ENCODE measurements at places on chromosomes 11 and 22.

DNA sequence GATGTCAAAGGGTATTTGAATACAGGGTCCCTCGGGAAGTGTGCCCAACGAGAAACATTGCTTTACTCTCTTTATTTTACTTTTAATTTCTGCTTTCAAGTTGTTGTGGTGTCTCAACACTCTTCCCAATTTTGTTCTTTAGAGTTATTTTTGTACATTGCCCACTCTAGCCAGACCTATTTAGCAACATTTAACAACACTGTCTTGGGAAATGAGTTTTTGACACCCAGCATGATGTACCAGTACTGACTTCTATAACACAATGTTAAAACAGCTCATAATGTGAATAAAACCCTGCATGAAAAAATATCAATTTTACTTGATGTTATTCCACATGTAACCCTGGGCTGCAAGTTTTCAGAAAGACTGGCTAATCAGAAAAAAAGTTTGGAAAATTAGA is 350.2 kb upstream of the PITPNB start:
- DNase-seq, result no peak

DNA sequence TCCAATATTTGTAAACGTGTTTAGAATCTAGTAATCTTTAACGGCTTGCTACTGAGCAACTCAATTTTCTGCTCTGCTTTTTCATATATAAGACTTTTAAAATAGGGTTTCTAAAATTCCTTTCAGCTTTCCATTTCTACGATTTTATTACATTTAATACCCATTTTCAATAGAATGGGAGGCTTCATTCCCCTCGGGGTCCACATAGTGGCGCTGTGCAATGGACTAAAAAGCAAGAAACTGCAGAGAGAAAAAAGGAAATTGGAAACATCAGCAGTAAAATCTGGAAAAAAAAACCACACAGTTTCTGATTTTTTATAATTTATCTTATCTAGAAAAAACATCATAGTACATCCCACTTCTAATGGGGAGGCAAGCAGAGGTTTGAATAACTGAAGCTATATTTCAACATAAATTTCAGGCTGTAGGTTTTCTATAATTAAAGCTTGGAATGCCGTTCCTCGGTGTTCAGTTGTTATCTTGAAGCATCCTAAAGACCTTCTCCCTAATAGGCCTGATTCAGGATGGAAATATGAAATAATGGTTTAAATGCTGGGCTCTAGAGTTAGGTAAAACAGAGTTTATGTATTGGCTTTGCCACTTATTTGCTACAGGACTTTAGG is 18.7 kb upstream of the JHY start:
- peak; percentile 69 for DNase-seq

DNA sequence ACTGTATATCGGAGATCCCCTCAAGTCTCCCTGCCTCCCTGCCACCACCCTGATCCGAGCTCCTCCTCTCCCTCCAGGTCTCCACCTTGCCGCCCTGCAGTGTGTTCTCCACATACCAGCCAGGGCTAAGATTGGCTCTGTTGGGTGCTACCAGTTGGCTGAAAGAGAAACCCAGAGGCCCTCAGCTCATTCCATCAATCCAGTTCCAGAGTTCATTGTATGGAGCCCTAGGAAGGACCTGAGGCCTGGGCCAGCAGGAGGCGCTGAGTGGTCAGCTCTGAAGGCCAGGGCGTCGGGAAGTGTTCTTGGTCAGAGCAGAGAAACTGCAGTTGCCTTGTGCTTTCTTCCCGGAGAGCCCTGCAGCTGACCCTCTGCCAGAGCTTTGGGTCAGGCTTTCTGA is 2.2 kb upstream of the TOP3B start:
- peak; percentile 43 for DNase-seq

GRCh38 chr11:71340086-71340606 is 87.8 kb upstream of the SHANK2 start:
- no peak for DNase-seq

- DNase-seq, result peak; percentile 35
Measured at GRCh38 chr11:111836721-111837120, 34.7 kb downstream of the ALG9 start.

GRCh38 chr11:30377347-30377746 is 54.4 kb downstream of the ARL14EP start:
- DNase-seq, result no peak

DNA sequence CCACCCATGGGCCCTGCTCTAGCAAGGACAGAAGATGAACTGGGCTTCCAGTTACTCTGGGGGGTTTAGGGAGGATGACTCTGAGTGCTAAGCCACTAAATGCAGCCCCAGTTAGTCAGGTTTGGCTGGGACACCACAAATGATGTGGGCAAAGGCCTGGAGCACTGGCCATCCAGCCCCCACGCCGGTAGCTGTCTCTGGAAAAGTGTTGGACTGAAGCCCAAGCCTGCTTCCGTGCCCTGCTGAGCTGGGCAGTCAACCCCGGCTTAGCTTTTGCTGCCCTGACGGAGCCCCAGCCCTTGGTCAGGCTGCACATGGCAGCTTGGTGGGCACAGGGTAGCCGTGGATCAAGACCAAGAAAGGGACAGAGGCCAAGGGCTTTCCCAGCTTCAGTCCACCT is 5.7 kb upstream of the GSTP1 start:
- no peak for DNase-seq

DNA sequence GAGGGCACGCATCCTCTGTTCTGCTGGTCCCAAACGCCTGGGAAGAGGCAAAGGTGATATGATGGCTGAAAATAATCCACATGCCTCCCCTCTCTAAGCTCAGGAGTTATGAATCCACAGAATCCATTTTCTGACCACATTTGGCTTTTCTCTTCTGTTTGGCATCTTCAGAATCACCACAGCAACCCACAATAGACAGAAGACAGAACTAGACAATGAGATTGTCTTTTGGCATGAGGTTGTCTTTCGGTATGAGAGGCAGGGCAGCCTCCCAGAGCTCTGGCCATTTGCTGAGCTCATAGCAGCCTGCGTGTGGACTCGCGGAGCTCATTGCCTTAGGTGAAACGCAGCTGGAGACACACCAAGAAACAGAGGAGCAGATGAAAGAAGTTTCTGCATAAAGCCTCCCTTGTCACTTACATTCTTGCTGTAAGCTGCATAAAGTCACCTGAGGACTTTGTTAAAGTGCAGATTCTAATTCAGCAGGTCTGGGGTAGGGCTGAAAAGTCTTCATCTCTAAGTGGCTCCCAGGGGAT is 868.0 kb downstream of the NTM start:
- DNase-seq, result no peak

- DNase-seq, result no peak
Measured at GRCh38 chr22:49163258-49163959, 664.3 kb downstream of the BRD1 start.

GRCh38 chr11:126335463-126335760 is 20.1 kb upstream of the ST3GAL4 start:
- DNase-seq, result no peak

DNA sequence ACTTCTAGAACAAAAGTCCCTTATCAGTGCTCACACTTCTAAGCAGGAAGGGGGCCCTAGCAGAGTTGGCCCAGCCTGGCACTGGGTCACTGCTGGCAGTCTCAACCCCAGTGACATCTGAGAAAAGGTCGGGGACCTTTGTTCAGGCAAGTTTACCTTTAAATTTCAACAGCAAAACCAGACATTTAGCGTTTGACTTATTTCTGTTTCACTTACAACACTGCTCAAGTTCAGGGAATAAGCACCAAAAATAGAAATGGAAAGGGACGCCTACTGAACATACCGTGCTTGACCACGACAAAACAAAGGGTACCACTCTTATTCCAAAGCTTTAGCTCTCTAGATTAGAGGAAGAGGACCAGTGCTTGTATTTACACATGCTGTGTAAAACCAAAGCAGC is 26.2 kb downstream of the PITPNB start:
- DNase-seq, result no peak

GRCh38 chr11:41955635-41956400 is 496.4 kb upstream of the LRRC4C start:
- no peak for DNase-seq

DNA sequence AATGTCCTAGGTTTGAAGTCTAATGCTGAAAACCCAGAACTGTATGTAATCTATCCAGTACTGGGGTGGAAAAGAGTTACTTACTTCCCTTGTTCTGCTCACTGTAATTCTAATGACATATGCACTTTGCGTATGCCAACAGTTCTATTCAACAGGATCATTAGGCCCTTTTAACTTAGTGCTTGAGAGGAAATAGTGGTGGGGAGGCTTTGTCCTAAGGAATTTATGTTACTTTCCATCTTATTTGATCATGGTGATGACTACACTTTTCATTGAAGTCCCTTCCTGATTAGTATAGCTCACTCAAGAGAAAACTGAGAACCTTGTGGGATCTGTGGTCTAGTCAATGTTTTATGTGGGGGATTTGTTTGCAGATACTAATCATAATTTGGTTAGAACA is 348.2 kb downstream of the GUCY1A2 start:
- no peak for DNase-seq

- DNase-seq, result no peak
Measured at GRCh38 chr11:114145166-114145775, 85.8 kb downstream of the ZBTB16 start.

DNA sequence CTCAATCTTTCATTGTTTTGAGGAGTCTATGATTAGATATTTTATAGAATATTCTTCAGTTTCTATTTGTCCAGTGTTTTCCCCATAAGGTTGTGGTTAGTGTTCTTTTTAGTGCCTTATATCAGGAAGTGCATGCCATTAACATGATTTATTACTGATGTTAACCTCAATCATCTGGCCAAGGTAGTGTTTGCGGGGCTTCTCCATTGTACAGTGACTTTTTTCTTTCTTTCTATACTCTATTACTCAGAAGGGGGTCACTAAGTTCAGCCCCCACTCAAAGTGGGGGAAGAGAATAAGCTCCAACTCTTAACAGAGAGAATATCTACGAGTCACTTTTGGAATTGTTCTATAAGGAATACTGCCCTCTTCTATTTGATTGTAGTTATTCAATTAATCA is 415.8 kb downstream of the DYNC2H1 start:
- no peak for DNase-seq

DNA sequence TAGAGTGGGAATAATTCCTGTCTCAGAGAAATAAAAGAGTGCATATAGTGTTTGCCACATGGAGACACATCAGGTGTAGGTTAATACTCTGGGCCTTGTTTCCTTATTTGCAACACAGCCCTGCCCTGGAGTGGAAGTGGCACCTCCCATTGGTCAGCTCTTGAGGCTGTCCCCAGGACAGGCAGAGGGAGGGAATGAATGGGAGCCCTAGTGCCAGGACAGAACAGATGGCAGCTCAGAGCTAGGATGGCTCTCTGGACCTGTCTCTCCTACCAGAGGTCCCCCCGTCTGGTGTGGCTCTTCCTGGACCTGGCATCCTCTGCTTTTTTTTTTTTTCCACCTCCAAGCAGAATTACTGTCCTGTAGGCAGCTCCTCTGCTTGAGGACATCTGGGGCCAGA is 35.6 kb downstream of the LIMK2 start:
- DNase-seq, result no peak

DNA sequence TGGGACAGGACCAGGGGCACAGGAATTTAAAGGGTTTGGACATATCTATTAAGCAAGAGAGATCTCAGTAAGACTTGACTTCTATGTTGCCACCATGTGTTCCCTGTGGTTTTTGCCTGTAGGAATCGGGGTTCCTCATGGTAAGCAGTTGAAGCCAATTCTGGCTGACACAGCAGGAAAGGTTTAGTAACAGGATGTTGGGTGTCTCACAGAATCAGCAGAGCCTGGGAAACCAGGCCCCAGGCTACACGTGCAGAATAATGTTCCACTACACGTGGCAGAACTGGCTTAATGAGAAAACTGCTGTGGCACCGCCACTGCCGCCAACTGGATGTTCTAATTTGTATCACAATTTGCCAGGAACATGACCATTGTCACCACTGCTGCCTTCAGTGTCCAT is 264.6 kb upstream of the PLET1 start:
- peak; percentile 97 for DNase-seq

DNA sequence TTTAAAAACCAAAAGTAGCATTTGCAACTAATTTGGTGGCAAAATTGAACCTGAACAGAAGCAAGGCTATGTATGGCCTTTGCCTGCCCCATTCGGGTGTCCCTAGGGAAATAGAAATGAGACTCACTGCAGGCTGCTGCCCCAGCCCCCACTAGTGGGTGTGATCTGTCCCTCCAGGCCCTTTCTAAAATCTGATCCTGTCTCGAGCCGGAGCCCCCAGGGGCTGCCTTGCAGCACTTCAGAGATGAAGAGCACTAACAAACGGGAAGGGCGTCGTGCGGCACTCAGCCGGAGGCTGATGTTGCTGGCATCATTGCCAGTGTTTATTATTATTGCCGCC is 43.2 kb downstream of the CD82 start:
- DNase-seq, result no peak

DNA sequence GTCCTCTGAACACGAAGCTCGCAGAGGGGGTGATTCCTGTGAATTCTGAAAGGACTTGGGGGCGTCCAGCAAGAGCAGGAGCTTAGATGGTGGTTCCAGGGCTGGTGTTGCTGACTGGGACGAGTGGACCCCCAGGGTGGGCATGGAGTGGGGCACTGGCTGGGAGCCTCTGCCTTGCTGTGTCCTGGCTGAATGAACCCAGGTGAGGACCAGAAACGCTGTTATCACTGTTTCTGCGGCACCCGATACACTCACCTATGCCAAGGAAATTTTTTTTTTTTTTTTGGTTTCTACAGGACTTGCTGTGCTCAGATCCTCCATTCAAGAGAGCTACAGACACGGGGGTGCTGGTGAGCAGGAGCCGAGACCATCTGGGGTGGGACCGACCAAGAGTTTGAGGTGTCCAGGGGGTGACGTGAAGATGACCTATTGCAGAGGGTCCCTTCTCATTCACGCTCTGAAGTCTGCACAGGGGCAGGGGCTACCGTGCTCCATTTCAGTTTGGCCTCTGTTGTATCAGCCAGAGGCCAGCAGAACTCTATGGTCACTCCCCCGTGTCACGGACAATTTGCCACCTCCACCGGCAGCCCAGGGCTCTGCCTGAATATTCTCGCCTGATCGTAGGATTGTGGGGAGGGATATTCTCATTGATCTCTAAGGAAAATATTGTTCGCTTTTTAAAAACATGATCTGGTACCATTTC is 3.6 kb downstream of the SMIM38 start:
- no peak for DNase-seq

DNA sequence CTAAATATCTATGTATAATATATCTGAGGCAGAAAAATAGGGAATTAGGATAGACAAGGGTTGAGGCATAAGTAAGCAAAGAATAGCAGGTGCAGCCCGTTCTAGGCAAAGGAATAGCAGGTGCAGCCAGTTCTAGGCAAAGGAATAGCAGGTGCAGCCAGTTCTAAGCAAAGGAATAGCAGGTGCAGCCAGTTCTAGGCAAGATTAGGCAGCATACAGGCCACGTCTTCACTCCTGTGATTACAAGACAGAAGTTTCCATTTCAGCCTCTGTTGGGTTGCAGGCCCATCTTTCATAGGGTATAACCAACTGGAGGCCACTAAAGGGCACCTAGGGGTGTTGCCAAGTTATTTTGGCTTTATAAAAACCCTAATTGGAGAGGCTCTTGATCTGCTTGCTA is 28.8 kb upstream of the CHORDC1 start:
- no peak for DNase-seq
